Smooth muscle cell of trachea (primary cell): ENCODE measurements at places on chromosomes 11 and 22. TPM values are rescaled to one million over a fixed set of nuclear protein-coding genes. Genes with fewer than 3 reads are reported as not detected.

Gene RPS6KA4
- 45.8 and 49.0 TPM in 2 replicates for total RNA-seq

Gene CD3D
- total RNA-seq: not detected in 2 replicates

Gene CSNK2A3
- total RNA-seq: 2.2 and 2.6 TPM in 2 replicates

Gene SLC22A8
- not detected in 2 replicates for total RNA-seq

Gene LARGE2
- under 0.01 TPM in 1 of 2 replicates, not detected in the other for total RNA-seq

Gene SSTR3
- total RNA-seq: 0.33 TPM in 1 of 2 replicates, not detected in the other
